Cortex of kidney (tissue), 1 donor: ENCODE measurements at places on chromosomes 5 and 9.

GRCh38 chr5:178111925-178112324, 1.4 kb upstream of the N4BP3 start:
- DNase-seq: no peak

DNA sequence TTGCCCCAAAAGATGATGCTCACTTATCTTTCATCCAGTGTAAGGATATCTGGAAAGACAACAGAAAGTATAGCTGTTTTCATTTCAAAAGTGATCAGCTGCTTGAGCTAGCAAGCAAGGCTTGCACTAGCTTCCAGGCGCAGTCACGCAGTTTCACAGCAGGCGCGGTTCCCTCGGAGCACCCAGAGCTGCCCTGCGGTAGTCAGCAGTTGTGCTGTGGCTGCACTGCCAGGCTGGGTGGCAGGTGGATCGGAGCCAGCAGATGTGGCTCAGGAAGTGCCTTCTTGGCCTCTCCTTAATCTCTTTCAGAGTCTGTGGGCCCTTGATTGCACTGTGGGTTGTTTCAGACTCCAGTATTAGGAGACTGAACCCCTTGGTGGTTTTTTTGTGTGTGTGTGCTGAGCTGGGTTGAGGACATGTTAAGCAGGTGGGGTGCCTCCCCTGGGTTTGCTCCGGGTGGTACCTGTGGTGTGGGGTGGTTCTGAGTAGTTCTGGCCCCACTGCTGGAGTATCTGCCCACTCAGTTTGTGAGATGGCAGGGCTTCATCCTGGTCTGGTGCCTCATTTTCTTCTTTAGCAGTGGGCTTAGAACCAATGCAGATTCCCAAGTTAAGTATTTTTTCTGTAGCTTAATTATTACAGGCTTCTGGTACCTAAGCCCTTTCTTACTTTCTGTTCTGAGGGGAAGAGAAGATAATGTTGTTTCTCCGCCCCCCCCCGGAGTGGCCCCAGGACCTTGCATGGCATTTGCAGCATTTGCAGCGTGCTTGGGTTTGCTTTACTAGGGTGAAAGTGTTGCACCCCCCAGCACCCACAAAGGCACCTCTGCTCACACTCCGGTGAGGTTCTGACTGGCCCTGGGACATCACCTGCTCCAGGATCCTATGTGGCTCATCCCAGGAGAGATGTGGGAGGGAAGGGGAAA, 16.4 kb downstream of the TENT4A start:
- DNase-seq: no peak

- DNase-seq: no peak
Observed at GRCh38 chr9:134691695-134692572, 50.3 kb downstream of the COL5A1 start.

GRCh38 chr9:108254236-108254635, 601.5 kb downstream of the ACTL7B start:
- no peak for DNase-seq

- DNase-seq: no peak
Observed at GRCh38 chr9:88425538-88425950, 37.3 kb downstream of the SPIN1 start.

GRCh38 chr5:2910401-2911175, 159.1 kb upstream of the IRX2 start:
- no peak for DNase-seq

- no peak for DNase-seq
Observed at GRCh38 chr5:59598547-59598874, 295.0 kb downstream of the PDE4D start.
